Pancreas (tissue), 10 donors: ENCODE measurements at places on chromosomes 4 and X. TPM values are rescaled to one million over a fixed set of nuclear protein-coding genes. Genes with fewer than 3 reads are reported as not detected.

DNA sequence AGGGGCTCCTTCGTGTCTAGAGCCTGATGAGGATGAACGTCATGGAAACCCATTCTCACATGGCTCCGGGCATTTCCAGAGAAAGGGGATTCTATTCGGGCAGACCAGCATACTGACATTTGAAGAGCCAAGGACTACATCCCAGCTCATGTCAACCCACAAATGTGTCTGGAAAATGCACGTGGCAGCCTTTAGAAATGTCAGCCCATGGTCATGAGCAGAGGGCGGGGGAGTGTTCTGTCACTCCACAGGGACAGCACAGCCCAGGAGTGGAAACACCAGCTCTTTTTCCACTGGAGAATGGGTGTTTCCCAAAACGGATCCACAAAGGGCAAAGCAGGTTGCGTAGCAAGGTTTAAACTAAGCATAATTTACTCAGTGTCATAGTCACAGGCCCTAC is 207.0 kb downstream of the BCOR start:
- DNase-seq = no peak

Gene DAPP1
- 2.7 TPM for total RNA-seq

DNA sequence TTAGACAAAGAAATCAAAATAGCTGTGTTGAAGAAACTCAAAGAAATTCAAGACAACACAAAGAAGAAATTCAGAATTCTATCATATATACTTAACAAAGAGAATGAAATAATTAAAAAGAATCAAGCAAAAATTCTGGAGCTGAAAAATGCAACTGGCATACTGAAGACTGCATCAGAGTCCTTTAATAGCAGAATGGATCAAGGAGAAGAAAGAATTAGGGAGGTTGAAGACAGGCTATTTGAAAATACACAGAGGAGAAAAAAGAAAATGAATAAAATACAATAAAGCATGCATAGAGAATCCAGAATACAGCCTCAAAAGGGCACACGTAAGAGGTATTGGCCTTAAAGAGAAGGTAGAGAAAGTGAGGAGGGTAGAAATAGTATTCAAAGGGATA is 179.5 kb upstream of the SPIN4 start:
- DNase-seq = no peak

Gene GASK1B
- total RNA-seq = 2.7 TPM

DNA sequence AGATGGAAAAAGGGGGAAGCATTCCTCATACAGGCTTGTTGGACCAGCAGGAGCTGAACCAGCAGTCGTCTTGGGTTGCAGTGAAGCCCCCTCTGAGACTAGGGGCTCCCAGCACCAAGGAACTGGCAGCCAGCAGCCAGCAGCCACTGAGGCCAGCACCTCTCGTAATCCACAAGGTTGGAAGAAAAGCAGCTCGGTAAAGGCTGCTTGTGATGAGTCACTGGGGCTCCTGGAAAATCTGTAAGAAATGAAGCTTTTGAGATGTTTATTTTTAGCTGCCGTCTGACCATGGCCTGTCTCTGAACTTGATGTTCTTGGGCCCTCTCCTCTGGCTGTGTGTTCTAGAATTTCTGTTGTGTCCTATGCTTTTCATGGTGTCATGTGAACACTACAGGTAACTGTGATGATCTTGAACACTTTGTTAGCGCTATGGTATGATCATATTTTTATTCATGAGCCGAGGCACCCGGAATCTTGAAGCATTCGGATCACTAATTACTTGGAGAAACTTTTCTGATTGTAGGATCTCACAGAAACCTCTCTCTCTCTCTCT is 18.6 kb downstream of the CLCN4 start:
- DNase-seq = no peak

GRCh38 chr4:23373261-23373660 is 516.6 kb downstream of the PPARGC1A start:
- peak; percentile 41 for DNase-seq

- DNase-seq = no peak
These were observed 248.9 kb downstream of the SLC7A11 start for GRCh38 chr4:137993232-137993631.

Gene ADH4
- total RNA-seq = 0.41 TPM

Gene IL21
- not detected for total RNA-seq

- no peak for DNase-seq
These were observed 52.1 kb upstream of the HSD17B10 start for GRCh38 chrX:53486285-53486684.

- DNase-seq = no peak
These were observed 840 bp downstream of the GUF1 start for GRCh38 chr4:44679060-44679459.

Gene CHRDL1
- 9.6 TPM for total RNA-seq

- DNase-seq = no peak
These were observed 822.3 kb upstream of the TENM3 start for GRCh38 chr4:181420950-181421349.

Gene ANOS1
- total RNA-seq = 0.40 TPM

GRCh38 chr4:162793571-162793970 is 373.1 kb downstream of the NAF1 start:
- DNase-seq = no peak

DNA sequence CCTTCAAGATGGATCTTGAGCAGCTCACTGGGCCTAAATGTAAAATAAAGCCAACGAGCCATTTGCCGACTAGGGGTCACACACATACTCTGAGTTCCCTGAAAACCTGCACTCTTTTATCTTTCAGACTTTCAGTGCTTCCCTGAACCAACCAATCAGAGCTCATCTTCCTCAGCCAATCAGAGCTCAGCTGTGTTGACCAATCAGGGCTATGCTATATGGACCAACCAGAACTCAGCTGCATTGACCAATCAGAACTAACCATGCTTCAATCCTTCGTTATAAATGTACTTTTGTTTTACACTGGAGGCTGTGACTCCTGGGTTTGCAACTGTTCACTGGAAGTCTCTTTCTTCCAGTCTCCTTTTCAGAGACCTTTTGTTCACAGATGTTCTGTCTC is 19.3 kb downstream of the SLC25A53 start:
- DNase-seq = no peak

- no peak for DNase-seq
These were observed 32.7 kb downstream of the METAP1 start for GRCh38 chr4:99028187-99028586.

- no peak for DNase-seq
These were observed 64.6 kb downstream of the REELD1 start for GRCh38 chr4:146278986-146279385.

- no peak for DNase-seq
These were observed 17.4 kb downstream of the ADH6 start for GRCh38 chr4:99201690-99202089.

DNA sequence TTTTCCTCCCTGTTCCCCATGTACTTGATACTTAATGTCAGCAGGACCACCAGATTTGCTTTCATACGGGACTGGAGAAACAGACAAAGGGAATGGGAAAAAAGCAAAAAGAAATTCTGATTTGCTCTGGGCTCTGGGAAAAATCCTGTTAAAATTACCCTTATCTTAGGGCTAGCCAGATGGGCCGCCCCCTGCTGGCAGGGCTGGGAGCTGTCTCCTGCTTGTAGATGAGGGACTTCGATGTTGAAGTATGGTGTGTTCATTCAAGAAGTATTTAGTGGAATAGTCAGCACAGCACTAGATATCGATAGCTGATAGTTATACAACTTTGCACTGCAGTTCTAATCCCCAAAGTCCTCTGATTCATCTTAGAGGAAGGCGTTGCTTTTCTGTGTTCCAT is 45.8 kb downstream of the BCORL1 start:
- DNase-seq = peak; percentile 80

Gene TLR10
- total RNA-seq = 0.04 TPM

Gene CABS1
- not detected for total RNA-seq

GRCh38 chr4:12138488-12138887 is 709.8 kb upstream of the HS3ST1 start:
- no peak for DNase-seq

Gene CBR4
- 12.7 TPM for total RNA-seq

Gene COX7B2
- total RNA-seq = not detected

GRCh38 chr4:142396279-142396678 is 449.8 kb downstream of the INPP4B start:
- no peak for DNase-seq

DNA sequence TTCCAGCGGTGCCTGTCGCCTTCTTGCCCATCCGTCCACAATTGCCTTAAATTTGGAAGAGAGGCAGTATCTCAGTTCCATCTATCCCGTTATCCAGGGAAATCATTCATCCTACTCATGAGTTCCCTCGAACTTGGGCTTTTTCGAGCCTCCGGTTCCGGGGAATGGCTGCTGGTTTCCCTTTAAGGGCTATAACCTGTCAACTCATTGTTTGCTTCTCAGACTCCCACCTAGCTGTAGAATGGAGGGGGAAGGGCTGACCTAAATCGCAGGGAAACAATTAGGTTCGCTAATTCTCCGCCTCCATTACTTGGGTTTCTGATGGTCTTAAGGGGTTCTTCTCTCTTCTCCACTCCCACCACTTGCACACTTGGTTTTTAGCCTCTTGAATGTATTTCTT is 1.2 kb downstream of the UCHL1 start:
- no peak for DNase-seq

DNA sequence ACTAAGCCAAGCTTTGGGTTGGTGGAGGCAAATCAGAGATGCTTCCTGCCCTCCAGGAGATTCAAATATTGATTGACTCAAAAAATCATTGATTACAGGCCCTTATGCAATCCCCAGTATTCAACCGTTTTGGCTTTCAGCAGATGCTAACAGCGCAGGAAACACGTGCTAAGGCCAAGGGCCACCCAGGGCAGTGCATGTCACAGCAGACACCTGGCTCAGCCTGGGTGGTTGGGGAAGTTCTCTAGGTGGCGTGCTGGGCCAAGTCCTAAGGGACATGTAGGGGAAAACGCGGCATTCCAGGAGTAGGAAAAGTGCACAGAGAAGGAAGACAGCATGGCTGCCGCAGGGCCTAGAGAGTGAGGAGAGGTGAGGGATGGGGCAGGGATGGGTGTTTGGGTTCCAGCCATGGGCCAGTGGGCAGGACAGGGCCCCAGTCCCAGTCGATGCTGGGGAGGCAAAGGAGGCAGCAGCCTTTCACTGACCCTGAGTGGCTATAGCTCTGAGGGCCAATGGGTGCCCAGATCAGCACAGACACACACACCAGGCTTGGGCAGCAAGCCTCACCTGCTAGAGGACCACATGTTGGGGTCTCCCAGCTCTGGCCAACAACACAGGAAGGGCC is 239.1 kb downstream of the EVC2 start:
- no peak for DNase-seq

DNA sequence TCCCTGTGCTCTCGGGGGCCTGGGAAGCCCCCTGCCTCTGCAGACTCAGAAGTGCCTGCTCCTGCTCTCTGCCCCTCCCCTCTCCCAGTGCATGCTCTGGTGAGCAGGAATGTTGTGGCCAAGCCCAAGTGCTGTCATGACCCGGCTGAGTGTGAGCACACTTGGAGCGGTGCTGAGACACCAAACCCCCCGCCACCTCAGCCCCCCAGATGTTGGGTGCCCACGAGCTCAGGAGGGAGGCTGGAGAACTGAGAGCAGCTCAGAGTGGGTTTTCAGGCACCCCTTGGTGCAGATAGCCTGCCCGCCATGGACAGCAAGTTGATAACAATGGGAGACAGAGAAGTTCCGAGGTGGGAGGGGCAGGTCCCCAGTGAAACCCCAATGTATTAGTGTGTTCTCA is 477.4 kb downstream of the ACTRT1 start:
- no peak for DNase-seq

DNA sequence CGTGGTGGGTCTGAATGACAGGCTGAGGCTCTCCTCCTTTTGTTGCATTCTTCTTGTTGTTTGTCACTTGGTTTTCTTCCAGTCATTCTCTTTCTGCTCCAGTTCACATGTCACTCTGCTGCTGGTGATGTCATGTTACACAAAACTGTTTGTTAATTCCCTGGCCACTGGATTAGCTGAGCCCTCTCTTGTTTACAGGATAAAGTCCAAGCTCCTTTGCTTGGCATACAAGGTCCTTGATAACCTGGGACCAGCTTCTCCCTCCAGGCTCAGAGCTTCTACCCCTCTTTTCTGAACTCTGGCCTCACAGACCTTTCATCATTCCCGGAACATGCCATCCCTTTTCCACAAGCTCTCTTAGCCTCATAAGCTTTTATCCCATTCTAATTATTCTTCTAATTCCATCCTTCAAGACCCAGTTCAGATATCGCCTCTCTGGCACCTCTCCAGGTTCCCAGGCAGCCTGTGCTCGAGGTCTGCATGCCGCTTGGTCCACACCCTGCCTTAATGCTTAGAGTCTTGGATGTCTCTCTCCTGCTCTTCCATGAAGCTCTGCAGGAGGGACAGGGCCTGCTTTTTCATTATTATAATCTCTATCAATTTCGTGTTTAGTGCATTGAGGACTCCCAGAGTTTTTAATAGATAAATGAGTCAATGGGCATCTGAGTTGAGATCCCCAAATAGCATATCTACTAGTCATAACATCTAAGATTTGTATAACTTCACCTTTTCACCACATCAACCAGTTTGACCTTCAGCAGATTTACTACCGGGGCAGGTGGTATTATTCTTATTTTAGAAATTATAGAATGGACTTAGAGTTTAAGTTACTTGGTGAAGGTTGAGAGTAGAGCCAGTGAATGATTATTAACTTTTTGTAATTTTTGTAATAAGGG is 98.7 kb downstream of the TMEM131L start:
- peak; percentile 67 for DNase-seq

DNA sequence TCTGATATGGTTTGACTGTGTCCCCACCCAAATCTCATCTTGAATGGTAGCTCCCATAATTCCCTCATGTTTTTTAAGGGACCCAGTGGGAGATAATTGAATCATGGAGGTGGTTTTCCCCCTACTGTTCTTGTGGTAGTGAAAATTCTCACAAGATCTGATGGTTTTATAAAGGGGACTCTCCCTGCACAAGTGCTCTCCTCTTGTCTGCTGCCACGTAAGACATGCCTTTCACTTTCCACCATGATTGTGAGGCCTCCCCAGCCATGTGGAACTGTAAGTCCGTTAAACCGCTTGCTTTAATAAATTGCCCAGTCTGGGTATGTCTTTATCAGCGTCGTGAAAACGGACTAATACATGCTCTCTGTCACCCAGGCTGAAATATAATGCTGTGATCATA is 200.9 kb upstream of the SLIT2 start:
- DNase-seq = no peak

DNA sequence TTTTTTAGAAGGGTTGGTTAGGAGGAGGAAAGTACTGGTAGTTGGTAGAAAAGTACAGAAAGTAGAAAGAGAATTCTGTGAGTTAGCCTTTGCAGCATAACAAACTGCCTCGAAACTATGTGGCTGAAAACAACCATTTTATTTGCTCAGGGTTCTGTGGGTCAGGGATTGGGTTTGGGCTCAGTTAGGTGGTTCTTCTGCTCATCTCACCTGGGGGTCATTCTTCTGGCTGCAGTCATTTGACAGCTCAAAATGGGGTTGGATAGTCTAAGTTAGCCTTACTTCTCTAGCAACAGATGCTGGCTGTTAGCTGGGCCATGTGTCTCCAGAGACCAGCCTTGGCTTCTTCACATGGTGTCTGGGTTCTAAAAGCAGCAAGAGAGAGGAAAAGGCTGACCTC is 119.4 kb downstream of the SMIM20 start:
- no peak for DNase-seq

DNA sequence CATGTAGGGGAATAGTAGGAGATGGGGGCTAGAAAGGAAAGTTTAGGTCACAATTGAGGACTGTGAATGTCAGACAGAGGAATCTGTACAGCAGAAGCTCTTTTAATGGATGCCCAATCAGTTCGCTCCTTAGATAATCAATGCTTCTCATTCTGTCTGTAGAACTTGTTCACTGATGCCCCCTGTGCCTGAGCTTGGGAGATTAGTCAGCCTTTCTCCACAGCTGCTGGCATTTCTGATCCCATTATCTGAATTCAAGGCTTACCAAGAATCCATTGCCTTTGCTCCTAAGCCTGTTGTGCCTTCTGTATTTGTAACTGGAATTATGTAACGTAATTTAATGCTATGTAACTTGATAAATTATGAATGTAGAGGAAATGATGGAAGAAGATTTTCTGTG is 53.2 kb upstream of the BBS12 start:
- DNase-seq = no peak
